ENCODE measurements at places on chromosomes 7 and 10. TPM values are rescaled to one million over a fixed set of nuclear protein-coding genes. Genes with fewer than 3 reads are reported as not detected.
A peak's percentile ranks its signal among the peaks of the same experiment; 100 is the strongest.

DNA sequence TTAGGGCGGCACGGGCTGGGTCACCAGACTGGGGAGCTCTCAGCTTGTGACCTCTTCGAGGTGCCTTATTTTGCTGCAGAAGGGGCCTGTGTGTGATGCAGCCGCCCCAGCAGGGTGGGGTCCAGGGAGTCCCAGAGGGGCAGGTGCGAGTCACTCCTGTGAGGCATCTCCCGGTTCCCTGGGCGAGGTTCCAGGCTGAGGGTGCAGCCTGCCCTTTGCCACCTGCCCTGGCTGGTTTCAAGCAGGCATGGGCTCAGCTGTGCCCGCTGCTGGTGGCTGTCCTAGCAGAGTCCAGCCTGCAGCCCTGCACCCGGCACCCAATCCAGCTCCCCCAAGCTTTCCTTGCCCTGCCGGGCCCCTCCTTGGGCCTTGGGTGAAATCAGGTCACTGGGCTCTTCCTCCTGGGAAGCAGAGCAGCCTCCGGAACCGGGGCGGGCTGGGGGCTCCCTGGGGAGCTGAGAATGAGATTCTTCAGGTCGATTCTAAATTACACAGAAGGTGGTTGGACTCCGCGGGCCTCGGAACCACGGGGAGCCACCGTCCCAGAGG, 64.8 kb downstream of the PWWP2B start:
- no peak for DNase-seq

- DNase-seq: no peak
Measured at GRCh38 chr10:13233358-13233757, 816 bp downstream of the UCMA start.

DNA sequence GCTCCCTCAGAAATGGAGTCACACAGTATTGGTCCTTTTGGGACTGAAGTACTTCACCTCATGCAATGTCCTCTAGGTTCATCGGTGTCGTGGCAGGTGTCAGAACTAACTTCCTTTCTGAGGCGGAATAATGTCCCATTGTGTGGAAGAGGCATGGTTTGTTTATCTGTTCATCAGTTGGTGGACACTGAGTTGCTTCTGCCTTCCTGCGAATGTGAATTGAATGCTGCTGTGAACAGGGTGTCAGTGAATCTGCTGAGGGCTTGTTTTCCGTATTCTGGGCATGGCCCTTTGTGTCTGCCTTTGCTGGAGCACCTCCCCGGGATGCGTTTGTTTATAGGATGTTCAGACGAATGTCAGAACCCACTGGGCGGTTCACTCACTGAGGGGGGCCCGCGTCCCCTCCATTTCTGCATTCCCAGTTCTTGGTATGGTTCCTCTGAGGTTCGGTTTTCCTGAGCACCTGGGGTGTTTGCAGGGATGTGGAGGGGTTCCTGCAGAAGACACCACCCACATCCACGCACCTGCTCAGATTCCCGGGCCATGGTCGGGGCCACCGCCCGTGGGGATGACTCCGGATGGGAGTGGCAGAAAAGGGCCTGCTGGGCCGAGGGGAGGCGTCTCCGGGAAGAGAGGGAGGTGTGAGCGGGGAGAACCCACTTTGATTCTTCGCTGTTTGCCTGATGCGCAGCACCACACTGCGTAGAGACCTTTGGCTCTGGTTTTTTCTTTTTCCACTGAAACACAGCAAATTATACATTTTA, 33.1 kb downstream of the CHST12 start:
- no peak for DNase-seq

GRCh38 chr7:50533866-50534265, 31.3 kb downstream of the DDC start:
- DNase-seq: peak; percentile 67

DNA sequence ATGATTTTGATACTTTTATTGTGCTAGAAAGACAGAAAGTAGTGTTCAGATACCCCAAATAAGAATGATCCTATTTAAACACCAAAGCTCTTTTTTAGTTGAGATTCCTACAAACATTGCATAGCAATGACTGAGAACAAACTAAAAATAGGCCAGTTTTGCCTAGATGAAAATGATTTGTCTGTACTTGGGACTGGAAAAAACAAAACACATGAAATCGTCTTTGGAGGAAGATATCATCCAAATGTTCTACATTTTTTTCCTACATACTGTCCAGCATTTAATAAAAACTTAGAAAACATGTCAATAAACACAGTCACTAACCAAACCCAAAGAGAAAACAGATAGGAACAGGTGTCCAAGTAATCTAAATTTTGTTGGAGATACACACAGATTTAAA, 111.6 kb upstream of the MEOX2 start:
- DNase-seq: no peak

GRCh38 chr7:156703773-156704482, 63.4 kb downstream of the RNF32 start:
- no peak for DNase-seq

DNA sequence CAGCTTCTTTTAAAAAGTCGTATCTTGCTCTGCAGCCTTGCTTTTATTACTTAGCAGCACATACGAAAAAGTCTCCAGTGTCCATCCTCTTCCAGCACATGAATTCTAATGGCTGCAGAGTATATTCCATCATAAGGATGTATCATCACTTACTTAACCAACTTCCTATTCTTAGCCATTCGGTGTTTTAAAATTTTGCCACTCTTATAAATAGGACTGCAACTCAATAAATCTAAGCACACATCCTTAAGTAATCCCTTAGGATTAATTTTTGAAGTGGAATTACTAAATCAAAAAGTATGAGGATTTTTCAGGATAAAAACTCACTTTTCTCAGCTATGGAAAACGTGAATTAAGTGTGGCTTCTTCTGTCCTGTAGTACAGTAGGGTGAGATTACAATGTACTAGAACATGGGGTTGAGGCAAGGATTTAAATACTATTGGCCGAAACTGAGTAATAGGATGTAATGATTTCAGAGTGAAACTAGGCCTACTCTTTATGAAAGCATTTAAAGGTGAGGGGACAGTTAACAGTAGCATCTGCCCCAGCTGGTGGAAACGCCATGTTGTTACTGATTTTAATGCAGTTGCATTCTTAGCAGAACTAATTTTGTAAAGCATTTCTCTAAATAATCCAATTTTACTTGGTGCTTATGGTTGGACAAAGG, 1035.5 kb downstream of the LRMDA start:
- no peak for DNase-seq

DNA sequence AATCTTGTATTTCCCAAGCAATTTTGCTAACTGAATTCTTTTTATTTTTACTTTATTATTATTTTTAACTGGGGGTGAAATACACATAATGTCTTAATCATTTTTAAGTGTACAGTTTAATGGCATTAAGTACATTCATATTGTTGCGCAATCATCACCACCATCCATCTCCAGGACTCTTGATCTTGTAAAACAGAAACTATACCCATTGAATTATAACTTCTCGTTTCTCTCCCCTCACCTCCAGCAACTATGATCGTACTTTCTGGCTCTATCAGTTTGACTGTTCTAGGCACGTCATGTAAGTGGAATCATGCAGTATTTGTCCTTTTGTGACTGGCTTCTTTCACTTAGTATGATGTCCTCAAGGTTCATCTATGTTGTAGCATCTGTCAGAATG, 108.8 kb downstream of the ARL5B start:
- no peak for DNase-seq

GRCh38 chr10:98696516-98696915, 249.8 kb upstream of the HPS1 start:
- no peak for DNase-seq

DNA sequence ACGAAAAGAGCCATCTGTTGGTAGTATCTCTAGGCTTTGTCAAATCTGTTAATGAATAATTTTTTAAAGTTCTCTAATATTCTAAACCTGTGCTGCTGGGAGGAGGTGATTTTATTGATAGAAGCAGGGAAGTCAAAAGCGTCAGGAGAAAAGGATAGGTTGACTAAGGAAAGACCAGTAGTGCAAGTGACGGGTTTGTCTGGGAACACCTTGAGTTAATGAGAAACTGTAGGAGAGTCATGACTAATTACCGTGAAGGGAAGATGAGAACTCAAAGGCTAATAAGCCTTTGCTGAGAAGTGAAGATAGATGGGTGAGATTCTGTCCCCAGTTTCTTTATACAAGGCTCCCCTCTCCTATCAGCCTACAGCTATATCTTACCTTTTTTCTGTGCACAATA, 5.0 kb upstream of the PDK4 start:
- DNase-seq: no peak

DNA sequence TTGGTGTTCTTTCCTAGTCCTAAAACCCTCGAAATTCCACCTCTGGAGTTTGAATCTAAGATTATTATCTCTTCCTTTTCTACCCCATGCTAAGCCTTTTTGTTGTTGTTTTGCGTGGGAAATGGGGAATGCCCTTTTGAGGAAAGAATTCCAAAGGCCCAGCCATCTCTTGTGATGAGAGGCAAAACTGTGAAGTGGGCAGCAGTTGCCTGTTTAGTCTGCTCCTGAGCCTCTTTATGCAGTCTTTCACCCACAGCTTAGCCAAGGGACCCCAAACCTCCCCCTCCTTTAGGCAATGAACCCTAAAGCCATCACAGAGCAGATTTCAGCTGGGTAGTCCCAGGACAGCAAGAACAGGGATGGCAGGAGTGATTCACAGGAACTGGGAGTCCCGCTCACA, 95.5 kb downstream of the DNMBP start:
- no peak for DNase-seq

- DNase-seq: peak; percentile 93
Measured at GRCh38 chr10:33365871-33366411, 31.5 kb upstream of the NRP1 start.

- DNase-seq: no peak
Measured at GRCh38 chr7:45863715-45864114, 9.2 kb downstream of the CCDC201 start.

- DNase-seq: no peak
Measured at GRCh38 chr7:19248115-19248514, 102.9 kb upstream of the FERD3L start.

GRCh38 chr10:126224967-126225671, 163.2 kb downstream of the ADAM12 start:
- no peak for DNase-seq

DNA sequence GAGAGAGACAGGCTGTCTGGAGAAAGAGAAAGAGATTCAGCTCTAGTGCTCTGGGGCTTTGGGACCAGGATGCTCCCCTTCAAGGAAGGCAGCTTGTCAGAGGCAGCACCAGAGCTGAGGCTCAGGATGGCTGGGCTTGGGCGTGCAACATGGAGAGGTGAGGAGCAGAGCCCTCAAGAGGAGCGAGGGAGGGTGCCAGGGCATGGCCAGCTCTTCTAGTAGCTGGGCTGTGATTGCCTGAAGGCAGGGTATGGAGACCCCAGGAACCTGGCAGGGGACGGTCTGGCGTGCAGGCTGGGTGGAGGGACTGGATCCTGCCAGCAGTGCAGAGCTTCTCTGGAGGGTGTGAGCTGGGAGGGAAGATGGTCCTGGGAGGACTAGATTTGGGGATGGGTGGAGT, 40.2 kb downstream of the ANTXRL start:
- DNase-seq: no peak

DNA sequence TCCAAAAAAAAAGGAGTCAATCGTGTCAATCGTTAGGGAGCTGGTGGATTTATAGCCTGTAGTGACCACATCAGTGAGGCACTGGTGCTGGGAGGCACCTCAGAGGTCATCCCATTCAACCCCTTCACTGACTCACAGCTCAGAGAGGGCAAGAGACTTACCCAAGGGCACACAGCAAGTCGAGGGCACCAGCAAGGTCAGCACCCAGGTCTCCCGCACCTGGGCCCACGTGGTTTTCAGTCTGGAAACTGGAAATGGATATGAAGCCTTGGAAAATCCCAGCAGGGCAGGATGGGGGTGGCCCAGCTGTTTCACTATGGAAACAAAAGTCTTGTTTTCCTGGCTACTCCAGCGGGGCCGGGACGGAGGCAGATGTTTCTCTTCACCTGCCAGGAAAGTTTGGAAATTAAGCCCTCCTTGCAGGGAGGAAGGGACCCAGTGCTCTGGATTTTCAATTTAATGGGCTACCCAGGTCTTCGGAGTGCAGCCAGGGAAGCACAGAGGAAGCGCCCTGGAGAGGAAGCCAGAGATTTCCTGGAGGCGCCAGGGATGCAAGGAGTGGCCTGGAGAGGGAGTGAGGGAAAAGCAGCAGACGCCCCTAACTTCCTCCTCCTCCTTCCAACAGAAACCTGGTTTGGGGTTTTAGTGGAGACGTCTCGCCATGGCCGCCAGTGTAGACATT, 157.2 kb upstream of the TNRC18 start:
- no peak for DNase-seq

DNA sequence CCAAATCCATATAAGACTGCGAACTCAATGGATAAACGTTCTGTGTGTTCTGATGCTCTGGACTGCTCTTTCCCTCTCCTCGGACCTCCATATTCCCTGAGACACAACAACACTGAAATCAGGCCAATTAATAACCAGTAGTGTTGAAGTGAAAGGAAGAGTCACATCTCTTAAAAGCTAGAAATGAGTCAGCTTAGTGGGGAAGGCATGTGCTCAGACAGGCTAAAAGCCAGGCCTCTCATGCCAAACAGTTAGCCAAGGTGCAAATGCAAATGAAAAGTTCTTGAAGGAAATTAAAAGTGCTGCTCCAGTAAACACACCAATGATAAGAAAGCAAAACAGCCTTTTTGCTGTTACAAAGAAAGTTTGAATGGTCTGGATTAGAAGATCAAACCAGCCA, 29.3 kb downstream of the TNS3 start:
- peak; percentile 83 for DNase-seq

DNA sequence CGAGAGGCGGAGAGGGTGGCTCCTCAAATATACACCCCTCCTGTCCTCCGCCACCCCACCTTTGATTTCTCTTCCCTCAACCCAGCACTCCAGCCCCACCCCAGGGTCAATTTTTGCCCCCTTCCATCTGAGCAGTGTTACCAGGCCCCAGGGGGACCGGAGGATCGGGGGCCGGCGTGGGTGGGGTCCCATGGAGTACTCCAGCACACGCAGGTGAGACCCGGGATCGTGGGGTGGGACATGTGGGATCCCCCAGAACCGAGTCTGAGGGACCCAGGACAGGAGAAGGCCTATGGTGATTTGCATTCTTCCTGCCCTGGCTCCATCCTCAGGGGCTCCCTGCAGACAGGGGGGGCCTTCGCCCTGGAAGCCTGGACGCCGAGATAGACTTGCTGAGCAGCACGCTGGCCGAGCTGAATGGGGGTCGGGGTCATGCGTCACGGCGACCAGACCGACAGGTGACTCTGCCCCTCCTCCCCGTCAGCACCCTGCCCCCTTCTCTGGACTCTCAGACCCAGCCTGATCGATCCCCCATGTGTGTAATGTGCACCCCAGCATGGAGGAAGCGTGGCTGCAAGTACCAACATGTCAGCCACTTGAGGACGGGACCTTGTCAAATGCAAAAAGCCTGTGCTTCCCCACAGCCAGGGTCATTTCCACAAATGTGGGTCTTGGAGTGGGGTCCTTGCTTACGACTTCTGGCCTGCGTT, 744 bp downstream of the TRIP6 start:
- DNase-seq: no peak

GRCh38 chr10:112507988-112508387, 61.0 kb downstream of the VTI1A start:
- no peak for DNase-seq

- DNase-seq: no peak
Measured at GRCh38 chr10:35398908-35399307, 62.6 kb downstream of the CCNY start.

The PPP1R3A gene
- total RNA-seq: not detected

The WAPL gene
- total RNA-seq: 27.6 TPM

The SLC16A12 gene
- 1.2 TPM for total RNA-seq

The GPR15LG gene
- 1.0 TPM for total RNA-seq

The RBP3 gene
- not detected for total RNA-seq

The DNAJC12 gene
- total RNA-seq: 0.17 TPM

The PSMG3 gene
- 55.4 TPM for total RNA-seq

The LRRN3 gene
- not detected for total RNA-seq

The CALCR gene
- not detected for total RNA-seq

The PAX4 gene
- not detected for total RNA-seq

The ERCC6 gene
- 5.6 TPM for total RNA-seq

The OPN4 gene
- total RNA-seq: not detected

The CABCOCO1 gene
- 0.86 TPM for total RNA-seq

The TRRAP gene
- 18.2 TPM for total RNA-seq

The TMEM213 gene
- total RNA-seq: not detected

The SPDYE16 gene
- not detected for total RNA-seq

Measured in epithelial cell of proximal tubule (primary cell).